Activated naive CD8-positive, alpha-beta T cell treated with anti-CD3 and anti-CD28 coated beads, Interleukin-2, amount 50 U/mL, for 24 hours (primary cell): ENCODE measurements at places on chromosomes 7 and 10.

DNA sequence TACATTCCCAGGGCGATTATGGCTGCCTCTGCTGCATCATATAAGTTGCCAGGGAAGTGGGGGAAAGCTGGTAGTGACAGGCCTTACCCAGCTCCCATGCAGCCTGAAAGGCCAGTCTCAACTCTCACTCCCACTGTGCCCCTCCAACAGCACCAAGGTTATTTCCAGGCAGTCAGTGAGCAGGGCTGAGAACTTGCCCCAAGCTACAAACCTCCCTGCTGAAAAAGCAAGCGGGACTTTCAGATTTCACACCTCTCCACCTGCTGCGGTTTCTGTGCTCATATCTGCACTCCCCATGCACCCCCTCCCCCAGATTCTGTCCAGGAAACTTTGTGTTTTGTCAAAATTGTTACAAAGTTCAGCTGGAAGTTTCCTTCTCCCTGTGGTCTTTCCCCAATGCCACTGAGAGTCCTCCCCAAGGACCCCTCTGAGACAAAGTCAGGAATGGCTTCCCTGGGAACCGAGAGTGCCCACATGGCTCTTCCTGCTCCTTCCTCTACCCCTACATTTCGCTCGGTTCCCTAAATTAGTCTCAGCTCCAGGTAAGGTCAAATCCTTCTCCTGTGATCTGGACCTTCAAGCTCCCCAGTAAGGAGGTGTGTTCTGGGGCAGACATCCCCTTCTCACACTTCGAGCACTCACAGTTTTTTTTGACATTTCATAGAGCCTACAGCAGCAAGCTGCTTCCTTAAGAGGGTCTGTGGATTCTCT, 25.3 kb upstream of the WNT2 start:
- H3K36me3 ChIP-seq: no peaks in the 10 kb centered on the region
- no peak for DNase-seq
- H3K4me3 ChIP-seq: no peak overlapping the region

DNA sequence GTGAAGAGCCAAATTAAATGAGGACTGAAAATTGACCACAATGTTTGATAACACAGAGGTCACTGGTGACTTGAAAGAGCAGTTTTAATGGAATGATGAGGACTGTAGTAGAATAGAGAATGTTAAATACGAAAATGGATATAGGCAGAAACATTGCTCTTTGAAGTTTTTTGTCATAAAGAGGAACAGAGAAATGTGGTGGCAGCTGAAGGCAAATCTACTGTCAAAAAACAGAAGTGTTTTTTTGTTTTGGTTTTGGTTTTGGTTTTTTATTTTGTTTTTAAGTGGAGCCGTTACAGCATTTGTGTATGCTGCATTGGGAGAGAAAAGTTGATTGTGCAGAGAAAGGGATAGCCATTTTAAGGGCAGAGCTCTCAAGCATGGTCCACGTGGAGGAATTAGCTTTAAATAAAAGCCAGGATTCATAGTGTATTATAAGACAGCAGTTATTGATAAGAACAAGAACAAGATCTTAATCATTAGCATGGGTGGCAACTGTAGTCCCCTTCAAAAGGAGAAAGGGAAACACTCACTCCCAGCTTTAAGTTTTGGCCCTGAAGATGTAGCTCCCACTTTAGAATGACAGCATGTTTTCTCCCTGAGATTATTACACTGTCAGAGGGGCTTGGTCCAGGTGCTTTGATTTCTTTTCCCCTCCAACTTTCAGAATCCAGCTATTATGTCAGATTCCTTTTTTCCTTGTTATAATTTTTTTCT, 156.7 kb upstream of the BET1 start:
- no peaks in the 10 kb centered on the region for H3K27me3 ChIP-seq
- peaks cover 14% of the 10 kb centered on the region for H3K4me1 ChIP-seq
- H3K4me3 ChIP-seq: peak overlapping the region; percentile 42
- no peak overlapping the region for H3K27ac ChIP-seq
- no peaks in the 10 kb centered on the region for H3K36me3 ChIP-seq
- DNase-seq: no peak

GRCh38 chr10:70462349-70462984, 16.1 kb upstream of the PALD1 start:
- H3K36me3 ChIP-seq: no peaks in the 10 kb centered on the region
- no peak for DNase-seq
- peaks cover 25% of the 10 kb centered on the region for H3K27me3 ChIP-seq
- H3K4me3 ChIP-seq: no peak overlapping the region

DNA sequence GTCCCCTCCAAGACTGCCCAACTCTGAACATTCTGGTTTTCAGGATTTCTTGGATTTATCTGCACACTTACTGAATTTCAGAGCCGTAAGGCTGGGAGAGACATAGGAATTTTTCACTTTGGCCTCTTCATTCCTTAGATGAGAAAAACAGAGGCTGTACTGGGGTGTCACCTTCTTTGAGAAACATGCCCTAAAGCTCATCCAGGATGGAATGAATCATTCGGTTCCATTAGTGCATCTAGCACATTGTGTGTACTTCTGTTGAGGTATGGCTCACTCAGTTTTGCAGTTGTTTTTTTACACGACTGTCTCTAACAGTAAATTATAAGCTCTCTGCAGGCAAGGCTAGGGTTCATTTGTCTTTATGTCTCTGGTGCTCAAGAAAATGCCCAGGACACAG, 383.4 kb downstream of the GATA3 start:
- H3K36me3 ChIP-seq: no peaks in the 10 kb centered on the region
- no peak overlapping the region for H3K27ac ChIP-seq
- peaks cover 21% of the 10 kb centered on the region for H3K4me1 ChIP-seq
- DNase-seq: no peak
- H3K27me3 ChIP-seq: peaks cover 3% of the 10 kb centered on the region
- H3K4me3 ChIP-seq: no peak overlapping the region

DNA sequence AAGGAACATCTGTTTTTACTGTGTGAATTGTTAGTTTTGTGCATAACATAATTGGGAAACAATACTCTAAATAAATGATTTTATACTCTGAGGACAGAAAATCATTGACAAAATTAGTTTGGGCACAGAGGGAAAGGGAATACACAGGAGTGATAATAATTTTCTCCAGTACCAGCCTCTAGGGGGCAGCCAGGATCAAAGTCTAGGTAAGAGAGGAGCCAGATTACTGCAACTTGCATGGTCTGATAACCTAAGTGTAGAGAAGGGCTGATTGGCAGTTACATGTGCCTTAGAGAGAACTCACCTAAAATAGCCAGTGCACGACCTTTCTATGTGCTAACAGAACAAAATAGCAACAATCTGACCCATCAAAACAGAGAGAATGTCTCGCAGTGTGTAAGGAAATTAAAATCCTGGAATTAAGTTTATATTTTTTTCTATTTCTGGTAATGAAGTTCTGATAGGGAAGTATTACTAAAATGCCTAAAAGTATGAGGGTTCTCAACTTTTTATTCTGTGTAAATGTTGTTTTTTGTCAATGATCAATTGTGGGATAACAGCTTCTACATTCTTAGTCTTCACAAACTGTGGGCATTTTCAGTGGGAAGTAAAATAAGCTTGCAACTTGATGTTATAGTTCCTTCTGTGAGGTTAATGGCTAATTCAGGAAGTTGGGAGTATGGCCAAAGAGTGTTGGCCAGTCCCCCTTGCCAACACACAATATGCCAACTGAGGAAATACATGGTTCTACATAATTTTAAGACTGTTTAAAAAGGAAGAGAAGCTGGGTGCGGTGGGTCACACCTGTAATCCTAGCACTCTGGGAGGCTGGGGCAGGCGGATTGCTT, 66.4 kb downstream of the EXOC6 start:
- no peak overlapping the region for H3K27ac ChIP-seq
- H3K4me3 ChIP-seq: no peak overlapping the region
- DNase-seq: peak; percentile 47
- no peaks in the 10 kb centered on the region for H3K4me1 ChIP-seq
- peaks cover 14% of the 10 kb centered on the region for H3K36me3 ChIP-seq
- no peaks in the 10 kb centered on the region for H3K27me3 ChIP-seq

DNA sequence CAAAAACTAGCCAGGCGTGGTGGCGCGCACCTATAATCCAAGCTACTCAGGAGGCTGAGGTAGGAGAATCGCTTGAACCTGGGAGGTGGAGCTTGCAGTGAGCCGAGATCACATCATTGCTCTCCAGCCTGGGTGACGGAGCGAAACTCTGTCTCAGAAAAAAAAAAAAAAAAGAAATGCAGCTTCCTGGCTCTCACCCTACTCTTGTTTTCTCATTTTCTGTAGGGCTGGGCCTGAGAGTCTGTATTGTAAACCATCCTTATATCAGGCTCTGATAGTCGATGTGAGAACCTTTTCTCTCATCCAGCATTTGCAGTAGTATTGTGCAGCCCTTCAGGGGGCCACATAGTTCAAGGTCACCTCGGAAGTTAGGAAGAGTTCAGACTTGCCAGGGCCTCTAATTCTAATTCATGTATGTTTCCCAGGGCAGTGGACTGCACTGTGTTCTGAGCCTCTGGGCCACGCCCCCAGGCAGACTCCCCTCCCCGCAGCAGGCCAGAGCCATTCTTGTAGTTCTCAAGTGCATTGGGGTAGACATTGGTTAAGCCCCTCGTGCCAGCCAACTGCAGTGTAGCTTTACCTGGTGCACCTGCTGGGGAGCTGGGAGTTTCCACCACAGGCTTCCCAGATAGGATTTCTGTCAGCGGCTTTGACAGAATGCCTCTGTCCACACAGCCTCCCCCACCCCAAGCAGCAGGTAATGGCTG, 38.3 kb upstream of the PDCD4 start:
- no peaks in the 10 kb centered on the region for H3K36me3 ChIP-seq
- no peaks in the 10 kb centered on the region for H3K27me3 ChIP-seq
- peak overlapping the region; percentile 11 for H3K27ac ChIP-seq
- H3K4me1 ChIP-seq: peaks cover 39% of the 10 kb centered on the region

DNA sequence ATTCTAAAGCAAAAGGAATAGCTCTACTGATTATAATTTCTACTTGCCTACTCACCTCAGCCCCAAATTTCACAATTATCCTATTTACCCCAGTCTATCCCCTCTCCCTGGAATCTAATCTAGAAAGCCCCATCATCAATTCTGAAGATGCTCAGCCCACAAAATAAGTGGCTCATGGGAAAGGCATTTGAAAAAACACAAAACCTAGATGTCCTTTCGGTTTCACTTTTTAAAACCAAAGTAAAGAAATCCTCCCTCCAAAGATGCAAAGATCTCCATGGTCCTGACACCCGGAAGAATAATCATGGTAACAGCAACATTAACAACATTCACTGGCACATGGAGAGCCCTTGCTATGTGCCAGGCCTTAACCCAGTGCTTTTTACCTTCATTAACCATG, 224.8 kb downstream of the FGFR2 start:
- DNase-seq: no peak
- H3K27ac ChIP-seq: no peak overlapping the region
- no peaks in the 10 kb centered on the region for H3K4me1 ChIP-seq
- no peak overlapping the region for H3K4me3 ChIP-seq

DNA sequence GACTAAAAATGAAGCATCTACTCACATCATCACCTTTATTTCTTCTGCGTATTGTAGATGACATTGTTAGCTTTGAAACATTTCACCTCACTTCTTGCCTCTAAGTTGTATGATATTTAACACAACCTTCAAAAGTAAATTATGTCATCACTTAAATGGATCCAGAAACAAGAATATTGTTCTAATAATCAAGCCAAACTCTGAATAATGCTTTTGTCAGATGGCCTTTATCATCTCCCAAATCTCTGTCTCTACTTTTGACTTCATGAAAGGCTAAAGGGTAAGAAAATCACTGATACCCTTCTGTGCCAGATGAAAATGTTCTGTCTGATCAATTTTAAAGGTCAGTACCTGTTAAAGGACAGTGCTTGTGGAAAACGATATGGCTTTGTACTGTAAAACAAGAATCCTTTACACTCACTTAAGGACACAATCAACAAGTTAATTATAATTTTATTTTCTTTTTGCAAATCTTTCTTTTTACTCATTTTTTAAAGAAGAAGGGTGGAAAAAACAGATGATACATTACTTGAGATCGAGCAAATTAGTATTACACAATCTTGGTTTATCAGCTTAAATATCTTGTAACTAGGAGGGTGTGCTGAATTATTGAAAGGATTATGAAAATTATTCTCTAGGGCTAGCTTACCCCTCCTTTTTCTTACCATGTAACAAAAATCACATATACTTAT, 309.4 kb upstream of the IGFBP3 start:
- H3K27ac ChIP-seq: no peak overlapping the region
- H3K27me3 ChIP-seq: peaks cover 4% of the 10 kb centered on the region
- no peak for DNase-seq
- no peaks in the 10 kb centered on the region for H3K4me1 ChIP-seq
- H3K4me3 ChIP-seq: no peak overlapping the region
- H3K36me3 ChIP-seq: no peaks in the 10 kb centered on the region

- H3K4me1 ChIP-seq: peaks cover 32% of the 10 kb centered on the region
- no peak for DNase-seq
- no peak overlapping the region for H3K27ac ChIP-seq
- H3K27me3 ChIP-seq: peaks cover 1% of the 10 kb centered on the region
- no peak overlapping the region for H3K4me3 ChIP-seq
- H3K36me3 ChIP-seq: peaks cover 19% of the 10 kb centered on the region
Observed at GRCh38 chr10:92598321-92598720, 5.4 kb downstream of the KIF11 start.

DNA sequence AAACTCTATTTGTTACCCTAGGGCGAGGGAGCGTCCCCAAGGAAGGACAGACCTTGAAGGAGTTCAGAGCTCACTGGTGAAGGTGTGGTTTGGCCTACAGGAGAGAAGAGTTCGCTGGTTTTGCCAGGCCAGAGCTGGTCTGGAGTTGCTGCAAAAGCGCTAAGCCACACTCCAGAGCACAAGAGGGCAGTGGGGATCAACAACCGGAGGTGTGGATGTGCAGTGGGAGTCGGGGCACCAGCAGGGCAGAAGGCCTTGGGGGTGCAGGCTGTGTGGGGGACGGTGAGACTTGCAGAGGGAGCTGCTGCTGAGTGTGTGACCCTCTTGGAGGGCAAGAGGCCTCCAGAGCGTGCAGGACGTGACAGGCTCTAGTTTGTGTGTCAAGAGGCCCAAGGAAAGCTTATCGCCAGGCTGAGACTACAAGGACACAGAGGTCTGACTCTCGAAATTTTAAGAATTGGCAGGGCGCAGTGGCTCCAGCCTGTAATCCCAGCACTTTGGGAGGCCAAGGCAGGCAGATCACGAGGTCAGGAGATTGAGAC, 14.3 kb upstream of the CUL1 start:
- H3K36me3 ChIP-seq: no peaks in the 10 kb centered on the region
- DNase-seq: no peak
- no peaks in the 10 kb centered on the region for H3K27me3 ChIP-seq
- no peak overlapping the region for H3K4me3 ChIP-seq
- H3K27ac ChIP-seq: no peak overlapping the region

- H3K4me1 ChIP-seq: no peaks in the 10 kb centered on the region
- no peaks in the 10 kb centered on the region for H3K27me3 ChIP-seq
- H3K36me3 ChIP-seq: no peaks in the 10 kb centered on the region
Observed at GRCh38 chr10:57262892-57263291, 901.8 kb upstream of the ZWINT start.

DNA sequence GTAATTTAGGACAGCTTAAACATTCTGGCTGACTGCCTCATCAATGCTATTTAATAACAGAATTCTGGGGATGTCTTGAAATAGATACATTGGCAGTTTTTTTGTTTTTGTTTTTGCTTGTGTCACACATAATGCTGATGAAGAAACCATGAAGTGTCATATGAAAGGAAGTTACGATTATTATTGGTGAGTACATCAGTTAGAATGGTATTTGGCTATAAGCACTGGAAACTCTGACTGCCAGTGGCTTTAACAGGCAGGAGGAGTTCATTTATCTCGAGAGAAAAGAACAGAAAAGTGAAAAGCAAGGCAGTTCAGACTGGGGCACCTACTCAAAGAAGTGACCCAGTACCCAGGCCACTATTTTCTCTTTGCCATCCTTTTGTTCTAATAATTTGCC, 18.1 kb downstream of the LSM8 start:
- H3K36me3 ChIP-seq: no peaks in the 10 kb centered on the region
- no peak for DNase-seq
- no peak overlapping the region for H3K4me3 ChIP-seq
- no peaks in the 10 kb centered on the region for H3K27me3 ChIP-seq
- H3K27ac ChIP-seq: no peak overlapping the region
